ENCODE measurements at places on chromosomes 16 and 17.
A peak's percentile ranks its signal among the peaks of the same experiment; 100 is the strongest.

DNA sequence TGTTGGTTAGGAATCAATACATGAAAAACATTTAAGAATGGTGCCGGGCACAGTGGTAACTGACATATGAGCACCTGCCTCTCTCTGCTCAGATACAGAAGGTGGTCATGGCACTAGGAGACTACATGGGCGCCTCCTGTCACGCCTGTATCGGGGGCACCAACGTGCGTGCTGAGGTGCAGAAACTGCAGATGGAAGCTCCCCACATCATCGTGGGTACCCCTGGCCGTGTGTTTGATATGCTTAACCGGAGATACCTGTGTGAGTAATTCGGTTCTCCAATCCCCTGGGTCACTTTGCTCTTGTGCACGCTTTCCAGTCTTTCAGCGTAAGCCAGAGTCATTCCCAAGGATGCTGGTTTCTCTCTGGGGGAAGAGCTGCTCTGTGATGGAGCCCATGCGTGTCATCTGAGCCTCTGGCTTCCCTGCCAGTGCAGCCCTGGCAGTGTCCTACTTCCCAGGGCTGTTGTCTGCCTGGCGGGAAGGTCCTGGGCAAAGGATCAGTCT is 3.0 kb upstream of the CD68 start:
- no peak for DNase-seq

- peak; percentile 42 for DNase-seq
Observed at GRCh38 chr16:14502932-14503741, 126.9 kb downstream of the PARN start.

GRCh38 chr16:47613251-47613650 is 152.1 kb downstream of the PHKB start:
- DNase-seq = no peak

DNA sequence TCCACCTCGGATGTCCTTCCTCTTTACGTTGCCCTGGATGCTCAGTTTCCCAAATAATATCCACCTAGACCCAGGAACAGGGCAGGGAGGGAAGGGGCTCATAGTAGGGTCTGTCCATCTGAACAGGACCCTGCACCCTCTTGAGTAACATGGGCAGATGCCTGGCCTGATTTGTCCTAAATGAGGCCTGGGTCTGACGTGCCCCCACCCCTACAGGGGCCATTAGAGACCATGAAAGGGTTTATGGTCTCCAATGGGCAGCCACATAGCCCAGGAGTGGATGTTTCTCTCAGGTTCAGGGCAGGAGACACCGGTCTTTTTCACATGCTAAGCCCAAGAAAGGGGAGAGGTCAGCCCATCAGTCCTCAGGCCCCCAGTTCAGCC is 6.8 kb downstream of the CACNG1 start:
- DNase-seq = no peak

DNA sequence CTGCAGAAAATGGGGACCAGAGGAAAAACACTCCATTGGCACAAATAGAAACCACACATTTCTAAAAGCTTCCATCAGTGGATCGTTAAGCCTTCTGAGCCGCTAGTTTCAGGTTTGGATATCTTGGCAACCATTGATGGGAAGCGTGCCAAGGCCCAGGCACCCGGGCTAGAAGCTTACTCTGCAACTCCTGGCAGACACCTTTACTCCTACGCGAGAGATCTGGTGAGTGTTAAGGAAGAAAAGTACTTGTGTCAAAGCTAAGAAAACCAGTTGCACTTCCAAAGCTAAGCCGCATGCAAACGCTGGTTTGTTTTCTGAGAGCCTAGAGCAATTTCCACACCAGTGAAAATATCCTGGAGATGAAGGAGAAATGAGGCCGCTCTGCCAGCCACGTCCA is 472.4 kb downstream of the PMP22 start:
- DNase-seq = peak; percentile 12

DNA sequence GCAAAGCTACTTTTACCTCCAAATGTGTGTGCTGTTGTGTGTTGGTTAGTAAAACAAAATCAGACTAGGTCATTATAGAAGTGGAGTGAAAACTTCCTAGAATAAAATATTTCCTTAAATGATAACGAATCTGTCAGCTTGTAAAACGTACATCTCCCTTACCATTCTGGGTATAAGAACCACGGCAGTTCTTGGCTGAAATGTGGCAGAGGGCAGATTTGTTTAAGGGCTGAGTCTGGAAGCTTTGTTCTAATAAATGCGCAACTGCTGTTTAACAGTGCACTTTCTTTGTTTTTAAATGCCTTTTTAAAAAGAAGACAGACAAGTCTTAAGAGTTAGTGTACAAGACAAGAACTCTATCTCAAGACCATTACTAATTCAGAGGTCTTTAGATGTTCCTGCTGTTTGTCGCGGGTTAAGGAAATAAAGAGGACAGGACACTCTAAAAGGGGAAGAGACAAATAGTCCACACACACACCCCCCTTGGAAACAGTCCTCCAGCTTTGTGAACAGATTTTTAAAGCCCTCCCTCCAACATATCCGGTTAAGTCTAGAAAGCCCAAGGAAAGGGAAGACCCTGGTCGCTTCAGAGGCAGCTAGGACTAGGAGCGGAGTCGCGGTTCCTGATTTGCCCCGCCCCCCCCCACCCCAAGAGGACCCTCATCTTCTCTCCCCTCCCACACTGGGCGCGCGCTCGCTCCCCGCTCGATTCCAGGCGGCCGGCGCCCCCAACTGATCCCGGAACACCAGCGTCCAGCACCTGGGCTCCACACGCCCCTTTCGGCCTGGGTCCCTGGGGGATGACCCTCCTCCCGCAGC is 658 bp downstream of the SYNRG start:
- DNase-seq = no peak

GRCh38 chr17:45315648-45316433 is 979 bp downstream of the MAP3K14 start:
- no peak for DNase-seq

DNA sequence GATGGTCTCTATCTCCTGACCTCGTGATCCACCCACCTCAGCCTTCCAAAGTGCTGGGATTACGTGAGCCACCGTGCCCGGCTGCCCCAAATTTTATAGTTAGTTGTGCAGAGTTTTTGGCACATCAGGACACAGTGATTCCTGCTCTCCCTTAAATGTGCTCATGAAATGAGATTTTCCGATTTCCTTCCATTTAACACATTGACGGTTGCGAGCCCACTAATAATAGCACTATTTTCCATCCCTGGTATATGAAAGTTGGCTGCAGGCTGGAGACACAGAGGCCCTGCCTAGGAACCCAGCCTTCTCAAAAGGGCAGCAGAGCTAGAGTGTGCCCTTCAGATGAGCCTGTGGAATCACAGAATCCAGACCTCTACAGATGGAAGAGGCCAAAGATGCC is 17.4 kb upstream of the MYH10 start:
- DNase-seq = no peak

GRCh38 chr17:31595076-31595475 is 203.6 kb downstream of the RAB11FIP4 start:
- DNase-seq = no peak

GRCh38 chr17:6714315-6714874 is 1.2 kb upstream of the SLC13A5 start:
- DNase-seq = no peak

- DNase-seq = no peak
Observed at GRCh38 chr17:48299760-48300159, 130.3 kb downstream of the SKAP1 start.

DNA sequence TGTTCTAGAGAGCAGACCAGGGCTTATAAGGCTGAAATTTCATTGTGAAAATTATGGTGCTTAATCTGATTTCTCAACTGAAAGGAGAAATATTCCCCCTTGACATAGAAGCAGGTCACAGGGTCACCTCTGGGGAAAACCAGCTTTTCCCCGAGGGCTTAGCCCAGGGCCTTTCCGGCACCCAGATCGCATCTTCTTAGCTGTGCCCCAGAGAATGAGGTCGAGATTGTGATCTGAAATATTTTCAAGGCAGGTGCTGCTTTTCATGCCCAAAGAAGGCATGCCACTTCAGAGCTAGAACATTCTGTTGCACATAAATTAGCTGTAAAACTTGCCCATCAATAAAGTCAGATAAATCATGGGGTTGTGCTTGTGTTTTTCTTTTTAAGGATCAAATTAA is 25.4 kb upstream of the ARHGAP17 start:
- no peak for DNase-seq

GRCh38 chr16:23016368-23016767 is 132.9 kb downstream of the USP31 start:
- DNase-seq = no peak

- no peak for DNase-seq
Observed at GRCh38 chr16:89453501-89454321, 36.6 kb downstream of the ANKRD11 start.

DNA sequence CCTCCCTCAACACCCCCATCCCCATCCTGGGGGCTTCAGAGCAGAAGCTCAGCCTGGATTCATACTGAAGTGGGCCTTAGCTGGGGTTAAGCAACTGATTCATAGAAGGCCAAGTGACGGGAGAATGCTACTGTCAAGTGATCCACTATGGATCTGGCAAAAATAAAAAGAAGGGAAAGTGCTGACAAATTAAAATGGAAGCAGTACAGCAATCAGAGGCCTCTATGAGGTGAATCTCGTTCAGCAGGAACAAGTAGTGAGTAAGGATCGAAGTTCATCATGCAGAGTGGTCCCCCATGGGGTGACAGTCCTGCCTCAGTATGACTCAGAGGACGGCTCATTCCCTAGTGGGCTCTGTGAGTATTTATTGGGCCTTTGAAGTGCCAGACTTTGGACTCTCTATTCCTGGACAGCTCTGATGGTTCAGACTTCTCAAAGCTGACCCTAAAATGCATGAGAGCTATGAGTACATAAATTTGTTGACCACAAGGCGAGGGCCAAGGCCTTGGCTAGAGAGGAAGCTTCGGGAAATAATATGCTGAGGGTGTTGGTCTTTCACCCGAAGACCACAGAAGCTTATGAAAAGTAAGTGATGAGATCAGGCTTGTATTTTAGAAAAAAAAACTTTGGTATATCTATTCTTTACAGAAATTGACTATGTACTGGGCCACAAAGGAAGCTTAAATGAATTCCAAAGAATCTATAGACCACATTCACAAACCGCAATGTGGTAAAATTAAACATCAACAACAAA is 5.3 kb upstream of the NSMCE1 start:
- peak; percentile 68 for DNase-seq

DNA sequence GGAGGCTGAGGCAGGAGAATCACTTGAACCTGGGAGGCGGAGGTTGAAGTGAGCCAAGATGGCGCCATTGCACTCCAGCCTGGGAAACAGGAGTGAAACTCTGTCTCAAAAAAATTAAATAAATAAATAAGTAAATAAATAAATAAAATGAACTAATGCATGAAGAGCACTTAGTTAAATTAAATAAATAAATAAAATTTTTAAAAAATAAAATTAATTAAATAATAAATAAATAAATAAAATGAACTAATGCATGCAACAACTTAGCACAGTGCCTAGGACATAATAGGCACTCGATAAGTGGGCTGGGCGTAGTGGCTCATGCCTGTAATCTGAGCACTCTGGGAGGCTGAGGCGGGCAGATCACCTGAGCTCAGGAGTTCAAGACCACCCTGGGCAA is 15.6 kb upstream of the CEP20 start:
- no peak for DNase-seq

DNA sequence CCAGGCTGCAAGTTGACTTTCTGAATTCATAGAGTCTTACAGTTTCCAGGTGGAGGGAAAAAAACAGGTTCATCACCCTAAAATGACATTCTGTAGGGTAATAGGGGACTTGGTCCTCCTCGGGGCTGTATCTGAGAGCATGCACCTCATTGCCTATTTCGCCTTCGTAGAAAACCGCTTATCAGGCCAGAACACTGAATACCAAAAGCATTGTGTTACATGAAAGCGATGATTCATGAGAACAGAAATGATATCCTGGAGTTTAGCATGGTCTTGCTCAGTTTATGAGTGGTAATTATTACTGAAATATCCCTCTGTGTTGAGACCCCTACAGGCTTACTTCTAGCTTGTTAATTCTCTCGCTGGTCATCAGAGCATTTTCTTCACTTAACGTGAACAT is 61.4 kb upstream of the ARHGAP44 start:
- DNase-seq = no peak

GRCh38 chr17:602436-602835 is 112.2 kb downstream of the VPS53 start:
- no peak for DNase-seq

DNA sequence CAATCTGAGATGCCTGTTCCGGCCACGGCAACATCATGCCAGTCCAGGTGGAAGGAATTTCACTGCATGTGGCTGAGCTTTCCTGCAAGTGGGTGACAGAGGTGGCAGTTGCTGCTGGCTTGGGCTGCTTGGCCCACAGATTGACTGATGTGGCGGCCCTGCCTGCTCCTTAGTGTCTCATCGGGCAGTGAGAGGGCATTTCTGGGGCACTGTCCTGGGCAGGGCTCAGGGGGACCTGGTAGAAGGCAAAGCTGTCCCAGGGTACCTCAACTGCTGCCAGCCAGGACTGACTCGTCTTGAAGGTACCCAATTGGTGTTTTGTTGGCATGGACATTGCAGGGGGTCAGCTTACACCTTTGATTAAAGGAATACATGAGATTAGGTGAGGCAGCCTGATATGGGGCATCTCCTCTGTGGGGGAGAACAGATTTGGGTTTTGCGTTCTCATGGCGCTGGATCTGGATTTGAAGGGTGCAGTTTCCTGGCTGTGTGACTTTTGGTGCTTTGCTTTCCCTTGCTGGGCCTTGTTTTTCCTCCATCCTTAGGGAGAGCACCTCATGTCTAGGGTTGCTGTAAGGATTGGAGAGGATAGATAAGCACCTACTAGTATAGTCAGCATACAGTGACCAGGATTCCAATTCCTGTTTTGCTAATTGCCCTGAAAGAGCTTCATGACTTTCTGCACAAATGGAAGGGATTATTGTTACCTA is 5.4 kb downstream of the CMIP start:
- DNase-seq = no peak

DNA sequence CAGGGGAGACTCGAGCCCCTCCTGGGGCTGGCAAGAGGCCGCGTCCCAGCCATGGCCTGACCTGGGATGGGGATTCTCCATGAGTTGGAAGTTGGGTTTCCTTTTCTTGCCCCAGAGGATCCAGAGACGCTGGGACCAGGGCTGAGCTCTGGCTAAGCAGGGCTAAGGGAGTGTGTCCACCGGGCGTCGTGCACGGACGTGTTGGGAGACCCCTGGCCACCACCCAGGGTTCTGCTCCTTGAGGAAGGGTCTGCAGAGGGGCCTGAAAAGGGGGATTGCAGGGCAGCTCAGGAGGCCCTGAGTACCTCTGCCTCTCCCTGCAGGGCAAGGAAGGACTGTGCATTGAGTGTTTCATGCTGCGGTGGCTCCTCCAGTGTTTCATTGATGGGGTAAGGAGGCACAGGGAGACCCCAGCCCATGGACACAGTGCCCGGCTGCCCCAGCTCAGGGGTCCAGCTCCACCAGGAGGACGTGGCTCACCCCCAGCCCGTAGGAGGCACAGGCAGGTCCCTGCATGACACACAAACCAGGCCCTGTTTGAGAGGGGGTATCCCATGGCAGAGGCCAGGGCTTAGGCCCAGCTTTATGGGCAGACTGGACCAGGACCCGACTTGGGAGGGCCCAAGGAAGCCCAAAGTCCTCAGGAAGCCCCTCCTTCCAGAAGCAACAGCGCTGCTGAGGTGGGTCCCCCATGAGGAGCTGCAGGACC is 47.5 kb downstream of the USP22 start:
- DNase-seq = no peak

GRCh38 chr17:45096141-45096540 is 35.0 kb downstream of the NMT1 start:
- DNase-seq = no peak

GRCh38 chr17:41325611-41326010 is 10.1 kb upstream of the KRTAP17-1 start:
- DNase-seq = no peak

Measured in astrocyte of the cerebellum (primary cell).